CD4-positive, alpha-beta T cell treated with Interleukin-17A for 4 hours (primary cell): ENCODE measurements at places on chromosomes 1 and 21.
A peak's percentile ranks its signal among the peaks of the same experiment; 100 is the strongest.

GRCh38 chr1:1059494-1060280, 14.4 kb downstream of the RNF223 start:
- peak; percentile 92 for DNase-seq

- DNase-seq = no peak
These were observed 10.5 kb upstream of the SRP9 start for GRCh38 chr1:225766967-225767633.

DNA sequence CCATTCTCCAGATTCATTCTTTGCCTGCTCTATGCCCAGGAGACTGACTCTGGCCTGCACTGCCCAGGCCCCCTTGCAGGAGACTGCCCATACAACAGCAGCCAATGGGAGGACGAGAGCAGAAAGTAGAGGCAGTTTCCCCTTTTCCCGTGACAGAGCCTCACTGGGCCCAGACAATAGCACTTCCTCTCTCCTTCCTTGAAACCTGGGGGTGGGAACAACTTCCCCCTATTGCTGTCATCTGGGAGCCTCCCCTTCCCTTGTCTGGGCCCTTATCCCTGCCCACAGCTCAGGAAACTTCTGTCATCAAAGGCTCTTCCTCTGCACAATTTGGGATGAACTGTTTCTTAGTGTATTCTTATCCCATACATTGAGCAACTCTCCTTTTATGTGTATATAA, 60.8 kb upstream of the KCNJ15 start:
- DNase-seq = no peak

DNA sequence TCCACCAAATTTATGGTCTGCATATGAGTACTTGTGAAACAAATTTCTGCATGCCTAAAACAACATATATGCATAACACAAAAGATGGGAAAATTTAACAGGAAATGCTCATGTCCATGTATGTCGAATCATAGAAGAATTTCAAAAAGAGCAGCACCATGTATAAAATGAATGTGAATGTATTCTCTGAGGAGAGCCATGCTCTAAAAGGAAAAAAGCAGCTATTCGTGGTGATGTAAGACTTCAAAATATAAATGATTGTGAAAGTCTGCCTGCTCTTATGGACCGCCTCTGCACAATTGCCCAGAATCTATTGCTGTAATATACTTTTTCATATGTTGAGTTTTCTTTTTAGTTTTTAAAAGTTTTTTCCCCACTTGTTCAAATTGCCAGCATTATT, 66.8 kb downstream of the EPB41 start:
- DNase-seq = no peak

DNA sequence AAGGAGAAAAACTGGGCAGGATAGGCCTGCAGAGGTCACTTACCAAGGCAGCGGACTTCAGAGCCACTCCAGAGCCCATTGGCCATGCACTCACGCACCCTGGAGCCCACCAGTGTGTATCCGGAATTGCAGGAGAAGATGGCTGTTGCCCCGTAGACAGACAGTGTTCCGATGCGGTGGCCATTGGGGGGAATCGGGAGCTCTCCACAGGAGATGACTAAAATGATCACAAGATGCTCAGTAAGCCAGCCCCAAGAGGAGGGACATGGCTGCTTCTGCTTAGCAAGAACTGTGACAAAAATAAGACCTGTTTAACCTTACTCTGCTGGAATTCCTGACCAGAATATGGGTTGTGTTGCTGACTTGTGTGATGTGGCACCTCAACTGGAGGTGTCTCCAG, 96.9 kb downstream of the ZSCAN20 start:
- no peak for DNase-seq

DNA sequence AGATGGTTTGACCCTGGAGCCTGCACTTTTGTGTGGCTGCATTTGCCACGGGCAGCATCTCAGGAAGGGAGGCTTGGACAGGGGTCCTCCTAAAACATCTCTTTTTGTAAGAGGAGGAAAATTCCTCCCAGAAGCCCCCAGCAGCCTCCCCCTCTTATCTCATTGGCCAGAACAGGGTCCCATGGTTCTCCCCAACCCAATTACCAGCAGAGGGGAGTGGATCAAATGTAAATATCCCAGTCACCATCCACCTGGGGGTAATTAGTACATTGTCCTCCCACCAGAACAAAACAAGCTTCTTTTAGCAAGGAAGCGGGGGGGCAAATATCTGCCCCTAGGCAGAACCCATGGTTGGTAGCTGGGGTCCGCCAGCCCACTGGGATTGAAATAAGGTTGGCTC, 44.7 kb upstream of the TENT5B start:
- no peak for DNase-seq

DNA sequence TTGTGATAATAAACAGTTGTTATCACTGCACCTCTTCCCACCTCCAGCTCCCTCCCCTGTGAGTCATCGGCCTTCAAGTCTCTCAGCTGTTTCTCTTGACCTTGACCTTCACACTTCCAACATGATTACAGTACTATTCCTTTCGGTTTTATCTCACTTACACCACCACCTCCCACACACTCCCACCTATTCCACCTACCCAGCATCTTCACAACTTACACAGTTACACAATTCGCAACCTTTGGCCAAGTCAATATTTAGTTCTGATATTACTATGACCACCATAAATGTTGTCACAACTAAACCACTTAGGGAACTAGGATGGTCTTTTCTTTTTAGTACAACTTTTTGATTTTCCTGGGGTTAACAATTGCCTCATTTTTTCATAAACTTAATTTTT, 60.2 kb downstream of the RIPK4 start:
- DNase-seq = no peak

DNA sequence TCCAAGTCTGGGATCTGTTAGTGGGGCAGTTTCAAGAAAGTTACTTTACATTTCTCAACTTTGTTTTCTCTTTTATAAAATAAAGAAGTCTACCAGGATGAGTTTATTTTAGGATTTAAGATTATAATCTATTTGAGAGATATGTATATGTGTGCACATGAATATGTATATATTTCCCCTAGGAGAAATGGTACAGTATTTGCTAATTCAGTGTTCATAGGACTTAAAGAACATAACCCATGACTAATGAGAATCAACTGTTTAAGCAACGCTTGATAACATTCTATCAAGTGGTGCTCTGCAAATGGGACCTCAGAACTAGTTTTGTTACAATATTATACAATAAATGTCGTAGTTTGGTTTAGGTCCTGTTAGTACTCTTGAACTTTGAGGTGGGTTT, 7.0 kb downstream of the BCAS2 start:
- DNase-seq = no peak

DNA sequence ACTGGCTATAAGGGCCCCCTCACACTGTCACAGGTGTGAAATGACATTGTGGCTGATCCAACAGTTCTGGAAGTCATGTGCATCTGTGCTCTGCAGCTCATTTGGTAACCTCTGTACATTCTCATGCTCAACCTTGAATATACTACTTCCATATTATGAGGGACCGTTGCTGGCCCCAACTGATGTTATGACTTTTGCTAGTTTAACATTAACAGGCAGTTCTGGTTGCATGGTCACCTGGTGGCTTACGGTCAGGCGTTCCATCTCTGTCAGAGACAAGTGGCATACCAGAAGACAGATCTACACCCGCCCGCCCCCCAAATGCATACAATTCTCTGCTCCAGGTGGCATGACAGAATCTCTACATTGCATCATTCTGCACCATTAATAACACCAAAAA, 6.0 kb upstream of the DIP2A start:
- no peak for DNase-seq

GRCh38 chr1:11198851-11199594, 9.9 kb downstream of the ANGPTL7 start:
- DNase-seq = no peak

DNA sequence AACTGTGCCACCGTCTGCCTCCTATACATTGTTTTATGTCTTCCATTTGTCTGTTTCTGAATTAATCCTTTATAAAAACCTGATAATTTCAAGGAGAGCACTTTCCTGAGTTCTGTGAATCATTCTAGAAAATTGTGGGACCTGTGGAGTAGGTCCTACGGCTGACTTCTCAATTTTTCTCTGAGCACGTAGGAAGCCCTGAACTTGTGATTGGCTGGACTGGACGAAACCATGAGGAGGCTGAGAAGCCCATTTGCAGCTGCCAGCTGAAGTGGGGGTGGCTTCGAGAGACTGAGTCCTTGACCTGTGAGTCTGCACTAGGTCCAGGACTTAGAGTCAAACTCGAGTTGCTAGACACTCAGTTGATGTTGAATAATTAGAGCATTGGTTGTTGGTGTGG, 277.1 kb upstream of the NCAM2 start:
- DNase-seq = no peak

DNA sequence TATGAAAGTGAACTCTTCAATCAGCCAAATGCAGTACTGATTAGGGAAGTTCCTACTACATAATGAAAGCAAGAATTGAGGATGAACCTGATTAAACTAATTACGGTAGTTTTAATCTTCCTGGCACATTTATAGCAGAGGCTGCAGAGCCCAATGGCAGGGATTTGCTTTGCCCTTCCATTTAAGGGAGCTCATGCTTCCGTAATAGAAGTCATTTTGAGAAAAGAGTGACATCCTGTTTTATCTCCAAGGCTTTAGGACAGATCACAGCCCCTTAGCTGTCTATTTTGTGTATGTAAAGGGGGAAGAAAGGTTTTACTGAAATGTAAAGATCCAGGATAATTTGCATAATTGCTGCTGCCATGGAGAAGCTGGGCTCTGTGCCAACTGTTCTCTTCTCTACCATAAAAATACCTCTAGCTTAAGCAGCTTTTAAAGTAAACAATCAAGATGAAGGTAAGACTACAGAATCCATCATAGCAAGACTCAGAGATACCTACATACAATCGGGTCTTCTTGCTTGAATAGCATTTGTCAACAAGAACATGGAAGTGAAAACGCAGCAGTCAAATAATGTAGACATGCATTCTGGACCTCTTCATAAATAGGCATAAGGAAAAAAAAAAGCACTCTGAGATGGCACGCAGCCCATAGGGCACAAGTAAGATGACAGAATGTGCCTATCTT, 62.5 kb downstream of the ASH1L start:
- DNase-seq = no peak

GRCh38 chr1:11421443-11421842, 57.5 kb upstream of the DISP3 start:
- no peak for DNase-seq

GRCh38 chr1:90607736-90608135, 109.4 kb downstream of the BARHL2 start:
- DNase-seq = no peak

DNA sequence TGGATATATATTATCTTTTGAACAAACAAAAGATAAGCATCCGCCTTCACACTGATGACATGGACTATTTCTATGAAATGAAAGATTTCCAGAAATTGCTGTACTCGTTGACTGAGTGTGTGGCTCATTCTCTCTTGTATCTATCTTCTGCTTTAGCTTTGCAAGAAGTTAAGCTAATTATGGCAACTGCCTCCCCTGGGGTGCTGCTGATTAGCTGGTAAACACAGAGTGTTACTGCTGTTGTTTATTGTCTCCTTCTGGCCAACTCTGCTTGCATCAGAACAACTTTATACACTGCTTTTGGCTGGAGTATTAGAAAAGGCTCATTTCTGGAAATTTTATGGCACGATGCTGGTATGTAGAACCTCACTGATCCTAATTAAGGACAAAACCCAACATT, 95.6 kb upstream of the SNX7 start:
- no peak for DNase-seq
